ENCODE measurements at places on chromosomes 1 and 21. TPM values are rescaled to one million over a fixed set of nuclear protein-coding genes. Genes with fewer than 3 reads are reported as not detected.

A3GALT2 gene
- not detected for total RNA-seq

IL6R gene
- 13.1 TPM for total RNA-seq

CHIA gene
- total RNA-seq, result not detected

SLC2A5 gene
- 3.6 TPM for total RNA-seq

CRYAA gene
- not detected for total RNA-seq

PGLYRP4 gene
- total RNA-seq, result not detected

OR2T35 gene
- not detected for total RNA-seq

COL8A2 gene
- total RNA-seq, result 1.0 TPM

KRTAP21-2 gene
- not detected for total RNA-seq

SPRR2B gene
- total RNA-seq, result not detected

RXFP4 gene
- not detected for total RNA-seq

JAM2 gene
- total RNA-seq, result 38.2 TPM

SYT6 gene
- not detected for total RNA-seq

HSD11B1 gene
- 4.3 TPM for total RNA-seq

SELE gene
- 0.87 TPM for total RNA-seq

LRRC38 gene
- total RNA-seq, result 0.38 TPM

CHI3L2 gene
- total RNA-seq, result 7.5 TPM

RGSL1 gene
- not detected for total RNA-seq

OR2L13 gene
- not detected for total RNA-seq

ST6GALNAC5 gene
- 0.46 TPM for total RNA-seq

KRTAP6-1 gene
- not detected for total RNA-seq

MCOLN2 gene
- total RNA-seq, result 0.19 TPM

SPRR1B gene
- total RNA-seq, result not detected

CACHD1 gene
- 4.9 TPM for total RNA-seq

SDF4 gene
- total RNA-seq, result 125 TPM

HLX gene
- total RNA-seq, result 5.0 TPM

FCGR3A gene
- 31.4 TPM for total RNA-seq

FNBP1L gene
- total RNA-seq, result 24.8 TPM

LUZP1 gene
- 30.4 TPM for total RNA-seq
